ENCODE measurements at places on chromosomes 13 and 19.

DNA sequence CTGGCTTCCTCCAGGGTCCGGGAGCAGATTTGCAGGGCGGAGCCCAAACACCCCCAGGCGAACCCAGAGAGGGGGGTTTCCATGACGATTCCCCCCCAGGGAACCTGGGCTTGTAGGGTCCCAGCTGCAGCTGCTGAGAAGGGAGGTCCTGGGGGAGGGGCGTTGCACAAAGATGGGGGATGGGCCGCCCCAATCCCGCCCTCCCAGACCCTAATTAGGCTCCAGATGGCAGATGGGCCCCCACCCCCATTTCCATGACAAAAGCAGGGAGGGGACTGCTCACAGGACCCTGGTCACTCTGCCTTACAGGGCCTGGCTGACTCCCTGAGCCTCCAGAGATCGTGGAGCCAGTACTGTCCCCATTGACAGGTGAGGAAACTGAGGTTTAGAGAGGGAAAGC lies 15.2 kb downstream of the ELAVL3 start:
- no peak for DNase-seq

DNA sequence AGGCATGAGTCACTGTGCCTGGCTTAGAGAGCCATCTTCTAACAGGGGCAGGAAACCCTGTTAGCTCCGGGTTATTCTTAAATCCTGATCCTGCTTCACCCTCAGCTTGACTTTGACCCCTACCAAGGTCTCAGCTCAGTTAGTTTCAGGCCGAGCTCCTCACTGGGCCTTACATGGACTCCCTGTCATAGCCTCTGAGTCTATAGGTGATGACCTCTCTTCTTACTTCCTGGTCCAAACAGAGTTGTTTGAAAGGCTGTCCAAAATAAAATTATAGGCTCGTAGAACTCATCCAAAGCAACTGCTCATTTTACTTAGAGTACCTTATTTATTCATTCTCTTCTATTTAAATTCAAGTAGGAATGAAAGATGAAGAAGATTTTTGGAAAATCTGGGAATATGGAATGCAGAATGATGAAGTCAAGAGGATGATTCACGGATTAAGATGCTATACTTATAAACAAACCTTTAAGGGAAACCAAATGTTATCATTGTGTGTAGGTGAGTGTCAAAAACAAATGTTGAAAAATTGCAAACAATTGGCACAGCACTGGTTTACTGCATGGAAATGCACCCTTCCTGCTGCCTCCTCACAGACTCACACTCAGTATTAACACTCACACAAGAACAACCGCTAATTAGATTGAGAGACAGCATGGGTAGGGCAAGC lies 174.1 kb downstream of the RGCC start:
- DNase-seq, result no peak

DNA sequence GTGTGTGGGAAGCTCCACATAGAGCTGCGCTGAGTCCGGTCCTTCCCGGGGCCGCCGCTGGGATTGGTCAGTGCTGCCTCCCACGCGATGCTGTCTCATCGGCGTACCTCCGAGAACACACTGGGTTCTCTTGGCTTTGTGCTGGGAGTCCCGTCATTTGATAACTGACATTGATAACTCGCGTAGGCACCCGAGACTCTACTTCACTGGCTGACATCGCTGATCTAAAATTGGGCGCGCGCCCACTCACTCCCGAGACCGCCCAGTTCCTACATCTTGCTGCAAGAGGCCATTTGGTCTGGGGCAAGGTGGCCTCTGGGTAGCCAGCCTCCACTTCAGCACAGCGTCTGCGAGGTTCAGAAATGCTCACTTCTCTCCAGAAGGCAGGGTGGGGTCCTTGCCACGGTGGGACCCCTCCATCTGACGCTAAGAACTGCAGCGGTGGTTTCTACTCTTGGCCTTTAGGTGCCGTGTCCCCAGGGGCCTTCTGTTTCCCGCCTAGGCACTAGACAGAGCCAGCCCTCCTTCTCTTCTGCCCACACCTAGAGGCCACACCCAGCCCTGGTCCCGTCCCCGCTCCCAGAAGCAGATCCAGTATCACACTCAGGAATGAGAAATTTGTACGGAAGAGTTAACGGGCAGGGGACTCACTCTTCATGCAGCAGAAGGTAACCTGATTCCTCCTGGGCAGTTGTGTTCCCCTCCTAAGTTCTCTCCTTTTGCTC lies 40.7 kb upstream of the ATP11A start:
- DNase-seq, result no peak

DNA sequence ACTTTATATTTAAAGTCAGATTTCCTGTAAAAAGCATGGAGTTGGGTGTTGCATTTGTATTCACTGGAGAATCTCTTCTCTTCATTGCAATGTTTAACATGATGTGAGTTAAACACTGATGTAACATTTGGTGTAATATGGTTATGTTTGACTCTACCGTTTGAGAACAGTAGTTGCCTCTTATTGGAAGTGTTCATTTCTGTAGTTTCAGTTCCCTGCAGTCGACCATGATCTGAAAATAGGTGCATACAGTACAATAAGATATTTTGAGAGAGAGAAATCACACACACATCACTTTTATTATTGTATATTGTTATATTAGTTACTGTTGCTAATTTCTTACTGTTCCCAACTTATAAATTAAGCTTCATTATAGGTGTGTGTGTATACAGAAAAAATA lies 105.2 kb upstream of the SPACA7 start:
- DNase-seq, result no peak

DNA sequence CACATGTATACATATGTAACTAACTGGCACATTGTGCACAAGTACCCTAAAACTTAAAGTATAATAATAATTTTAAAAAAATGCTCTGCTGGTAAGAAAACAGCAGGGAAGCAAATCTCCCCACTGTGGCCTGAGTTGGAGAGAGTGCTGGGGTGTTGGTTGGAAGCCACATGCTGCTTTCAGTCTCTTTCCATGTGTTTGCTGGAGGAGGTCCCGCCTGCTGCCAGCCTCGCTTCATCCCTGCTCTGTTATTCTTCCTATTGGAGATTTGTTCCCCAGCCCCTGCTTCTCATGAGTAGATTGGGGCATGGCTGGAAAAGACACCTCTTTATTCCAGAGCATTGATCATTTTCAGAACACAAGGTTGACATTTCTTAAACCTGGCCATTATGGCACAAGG lies 230.5 kb downstream of the FGF9 start:
- DNase-seq, result no peak

GRCh38 chr19:16702123-16702522 lies 17.5 kb upstream of the NWD1 start:
- no peak for DNase-seq

- DNase-seq, result no peak
Measured at GRCh38 chr13:88022431-88023208, 351.4 kb downstream of the SLITRK5 start.

DNA sequence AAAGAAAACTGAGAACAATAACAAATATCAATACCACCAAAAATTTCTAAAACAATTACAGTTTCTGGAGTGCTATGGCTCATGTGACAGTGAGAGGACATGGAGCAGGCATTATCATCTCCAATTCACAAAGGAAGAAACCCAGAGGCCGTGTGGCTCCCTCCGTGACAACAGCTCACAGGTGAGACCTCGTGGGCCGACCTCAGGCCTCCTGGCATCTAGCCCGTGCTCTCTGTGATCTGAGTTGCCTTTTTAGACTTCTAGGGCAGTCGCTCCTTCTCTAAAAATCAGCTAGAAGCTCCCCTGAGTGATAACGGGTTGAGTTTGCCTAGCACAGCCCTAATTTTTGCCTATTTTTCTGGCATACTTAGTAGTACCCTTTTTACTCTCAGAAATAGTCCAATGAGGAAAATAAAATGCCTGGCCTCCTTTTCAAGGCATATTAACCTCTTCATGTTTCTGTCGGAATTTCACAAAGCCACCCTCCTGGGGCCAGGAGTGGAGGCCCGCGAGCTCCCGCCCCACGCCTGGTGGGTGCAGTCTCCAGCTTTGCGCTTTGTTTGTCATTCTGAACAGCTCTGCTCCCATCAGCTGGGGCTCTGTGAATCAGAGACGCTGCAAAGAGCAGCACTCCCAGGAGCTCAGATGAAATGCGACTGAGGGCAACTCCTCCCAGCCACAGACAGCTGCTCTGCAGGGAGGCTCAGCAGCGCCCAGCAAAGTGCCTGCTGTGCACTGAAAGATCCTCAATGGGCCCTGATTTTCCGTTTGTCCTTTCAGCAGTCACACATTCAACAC lies 292.5 kb downstream of the UQCRFS1 start:
- DNase-seq, result no peak

GRCh38 chr19:400976-401865 lies 7.7 kb downstream of the C2CD4C start:
- no peak for DNase-seq

DNA sequence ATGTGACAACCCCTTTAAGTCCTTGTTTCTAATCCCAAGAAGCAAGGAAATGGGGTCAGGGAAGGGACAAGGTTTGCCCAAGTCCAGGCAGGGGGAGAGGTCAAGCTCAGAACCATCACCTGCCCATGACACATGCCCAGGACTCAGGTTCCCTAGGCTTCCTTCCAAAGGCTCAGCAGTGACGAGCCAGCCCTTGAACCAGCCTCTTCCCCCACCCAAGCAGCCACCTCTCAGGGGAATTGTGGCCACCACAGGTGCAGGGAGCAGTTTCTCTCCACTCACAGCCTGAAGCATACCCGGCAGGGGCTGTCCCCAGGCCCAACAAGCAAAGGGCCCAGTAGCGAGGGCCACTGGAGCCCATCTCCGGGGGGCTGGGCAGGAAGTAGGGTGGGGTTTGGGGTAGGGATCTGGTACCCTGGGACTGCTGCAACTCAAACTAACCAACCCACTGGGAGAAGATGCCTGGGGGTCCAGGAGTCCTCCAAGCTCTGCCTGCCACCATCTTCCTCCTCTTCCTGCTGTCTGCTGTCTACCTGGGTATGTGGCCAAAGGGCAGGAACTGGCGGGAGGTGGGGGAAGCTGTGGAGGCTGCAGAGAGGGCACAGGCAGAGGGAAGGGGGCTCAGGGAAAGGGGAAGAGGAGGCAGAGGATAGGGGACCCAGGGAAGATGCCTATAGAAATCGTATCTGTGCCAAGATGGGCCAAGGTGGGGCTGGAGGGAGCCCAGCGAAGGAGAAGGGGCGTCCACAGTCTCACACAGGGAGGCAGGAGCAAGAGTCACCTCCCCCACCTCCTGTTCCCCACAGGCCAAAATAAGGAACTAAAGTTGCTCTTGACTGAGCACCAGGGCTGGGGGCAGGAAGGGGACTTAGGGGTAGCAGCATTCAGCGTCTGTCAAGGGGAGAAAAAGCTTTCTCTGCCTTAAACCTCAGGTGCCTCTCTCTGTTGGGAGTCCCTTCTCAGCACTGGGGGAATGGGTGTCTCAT lies at the start of gene CD79A:
Gene CD79A, plus strand, starts transcription at position 433 of the 986 bp plus-strand sequence. Its CDS starts 26 bp downstream, at position 459.
- DNase-seq, result no peak

GRCh38 chr19:31310432-31311133 lies 38.7 kb downstream of the TSHZ3 start:
- no peak for DNase-seq

GRCh38 chr13:23375001-23375971 lies 58.2 kb downstream of the SACS start:
- DNase-seq, result peak; percentile 99

- peak; percentile 60 for DNase-seq
Measured at GRCh38 chr19:28878862-28879566, 333.9 kb downstream of the UQCRFS1 start.

DNA sequence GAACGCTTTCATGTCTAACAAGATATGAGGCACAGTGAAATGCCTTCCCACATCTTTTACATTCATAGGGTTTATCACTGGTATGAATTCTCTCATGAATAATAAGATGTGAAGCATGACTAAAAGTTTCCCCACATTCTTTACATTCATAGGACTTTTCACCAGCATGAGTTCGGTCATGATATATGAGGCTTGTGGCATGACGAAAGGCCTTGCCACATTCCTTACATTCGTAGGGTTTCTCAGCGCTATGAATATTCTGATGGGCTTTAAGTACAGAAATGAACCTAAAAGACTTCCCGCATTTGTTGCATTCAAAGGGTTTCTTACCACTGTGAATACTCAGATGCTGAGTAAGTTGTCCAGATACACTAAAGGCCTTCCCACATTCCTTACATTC lies 21.3 kb downstream of the ZNF607 start:
- DNase-seq, result no peak

DNA sequence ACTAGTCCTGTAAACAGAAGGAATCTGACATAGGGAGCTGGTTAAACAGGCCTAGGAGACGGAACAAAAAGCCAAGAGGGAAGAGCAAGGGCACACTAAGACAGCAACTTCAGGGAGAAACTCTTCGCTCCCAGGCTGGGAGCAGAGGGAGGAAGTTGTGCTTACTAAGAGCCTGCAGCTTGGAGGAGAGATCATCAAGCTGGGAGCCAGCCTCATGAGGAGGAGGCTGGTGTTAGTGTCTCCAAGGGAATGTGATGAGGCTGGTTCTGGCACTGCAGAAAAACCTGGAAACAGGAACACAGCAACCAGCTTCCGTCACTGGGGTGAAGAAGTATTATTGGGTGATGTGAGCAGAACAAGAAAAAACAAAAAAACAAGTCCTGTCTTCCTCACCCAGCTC lies 1027.3 kb downstream of the UQCRFS1 start:
- no peak for DNase-seq

GRCh38 chr19:10339380-10339960 lies at the start of gene ICAM3:
Gene ICAM3, minus strand, starts transcription at chr19:10339624. Its CDS starts 10 bp downstream, at chr19:10339614.
- peak; percentile 64 for DNase-seq

DNA sequence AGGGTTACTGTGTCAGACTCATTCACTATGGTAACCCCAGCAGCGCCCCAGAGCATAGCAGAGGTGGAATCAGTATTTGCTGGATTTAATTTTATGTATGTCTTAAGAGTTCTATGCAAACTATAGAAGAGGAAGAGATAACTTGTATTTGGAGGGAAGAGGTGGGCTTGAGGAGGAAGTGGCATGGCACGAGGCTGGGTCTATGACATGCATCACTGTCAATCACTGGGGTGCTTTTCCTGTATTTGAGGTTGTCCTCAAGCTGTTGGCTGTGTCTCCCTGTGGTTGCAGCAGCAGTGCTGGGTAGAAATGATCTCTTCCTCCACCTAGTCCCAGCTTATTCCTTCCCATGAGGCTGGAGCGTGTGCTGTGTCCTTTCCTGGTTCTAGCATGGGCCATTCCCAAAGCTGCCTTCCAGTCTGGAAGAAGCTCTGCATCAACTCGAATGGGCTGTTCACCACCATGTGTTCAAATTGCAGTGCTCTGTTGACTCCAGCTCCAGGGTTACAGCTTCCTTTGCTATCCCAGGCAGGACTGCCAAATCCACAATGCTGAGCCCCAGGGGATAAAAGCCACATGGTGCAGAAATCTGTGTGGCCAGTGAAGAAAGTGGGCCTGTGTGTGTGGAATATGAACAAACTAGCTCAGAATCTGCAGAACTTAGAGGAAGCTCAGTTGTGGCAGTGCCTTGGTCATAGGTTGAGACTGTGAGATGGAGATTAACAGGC lies 73.1 kb upstream of the MTIF3 start:
- no peak for DNase-seq

GRCh38 chr19:35379992-35380391 lies 9.1 kb downstream of the GPR42 start:
- no peak for DNase-seq
